ENCODE measurements at places on chromosomes 3 and 15.

- no peak for DNase-seq
Measured at GRCh38 chr3:183626877-183627594, 8.4 kb upstream of the KLHL24 start.

DNA sequence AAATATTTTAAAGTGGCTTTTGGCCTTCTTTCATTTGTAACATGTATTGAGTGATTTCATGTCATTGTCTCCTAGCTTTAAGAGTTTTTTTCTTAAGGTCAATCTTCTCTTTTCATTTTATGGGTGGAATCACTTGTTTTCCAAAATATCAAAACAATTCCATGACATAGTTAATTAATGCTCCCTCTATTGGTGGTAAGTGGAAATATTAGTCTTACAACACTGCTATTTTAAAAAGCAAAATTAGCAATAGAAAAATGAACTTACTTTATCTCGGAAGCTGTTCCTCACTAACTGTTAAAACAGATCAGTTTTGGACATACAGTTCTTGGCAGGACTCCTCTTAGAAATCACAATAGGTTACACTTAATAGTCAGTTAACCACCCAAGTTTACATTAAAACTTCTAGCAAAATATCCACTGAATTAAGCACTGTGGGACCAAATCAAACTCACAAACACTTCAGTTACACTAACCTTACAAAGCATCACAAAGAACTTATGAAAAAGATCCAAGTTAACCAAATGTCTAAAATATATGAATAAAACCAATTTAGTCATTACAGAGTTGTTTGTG, 42.4 kb downstream of the TIGIT start:
- no peak for DNase-seq

DNA sequence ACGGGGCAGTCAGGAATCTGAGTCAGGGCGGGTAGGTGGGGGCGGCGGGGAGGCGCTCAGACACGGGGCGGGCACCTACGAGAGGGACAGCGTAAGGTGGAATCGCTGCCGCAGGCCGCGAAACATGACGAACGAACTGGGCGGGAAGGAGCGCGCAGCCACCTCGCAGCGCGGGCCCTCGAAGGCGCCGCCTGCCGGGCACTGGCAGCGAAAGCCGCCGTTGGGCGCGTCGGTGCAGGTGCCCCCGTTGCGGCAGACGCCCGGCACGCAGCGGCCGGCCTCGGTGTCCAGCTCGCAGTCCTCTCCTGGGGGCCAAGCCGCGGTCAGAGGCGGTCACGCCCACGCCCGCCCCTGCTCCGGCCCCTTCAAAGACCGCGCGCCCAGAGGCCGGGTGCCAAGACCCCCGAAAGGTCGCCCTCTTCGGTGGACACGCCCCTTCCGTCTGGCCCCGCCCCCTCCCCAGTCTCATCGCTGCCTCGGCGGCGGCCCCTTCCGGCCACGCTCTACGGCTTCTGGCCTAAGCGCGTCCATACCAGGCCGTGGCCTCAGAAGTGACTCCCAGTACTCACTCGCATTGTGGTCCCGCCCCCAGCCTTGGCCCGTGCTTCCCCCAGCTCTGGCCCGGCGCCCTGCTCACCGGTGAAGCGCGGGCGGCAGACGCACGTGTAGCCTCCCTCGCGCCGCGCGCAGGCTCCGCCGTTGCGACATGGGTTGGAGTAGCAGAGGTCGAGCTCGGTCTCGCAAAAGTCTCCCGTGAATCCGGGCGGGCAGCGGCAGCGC, 6.4 kb downstream of the CELSR3 start:
- peak; percentile 88 for DNase-seq

- DNase-seq, result no peak
Measured at GRCh38 chr3:45565342-45565741, 29.2 kb upstream of the LIMD1 start.

DNA sequence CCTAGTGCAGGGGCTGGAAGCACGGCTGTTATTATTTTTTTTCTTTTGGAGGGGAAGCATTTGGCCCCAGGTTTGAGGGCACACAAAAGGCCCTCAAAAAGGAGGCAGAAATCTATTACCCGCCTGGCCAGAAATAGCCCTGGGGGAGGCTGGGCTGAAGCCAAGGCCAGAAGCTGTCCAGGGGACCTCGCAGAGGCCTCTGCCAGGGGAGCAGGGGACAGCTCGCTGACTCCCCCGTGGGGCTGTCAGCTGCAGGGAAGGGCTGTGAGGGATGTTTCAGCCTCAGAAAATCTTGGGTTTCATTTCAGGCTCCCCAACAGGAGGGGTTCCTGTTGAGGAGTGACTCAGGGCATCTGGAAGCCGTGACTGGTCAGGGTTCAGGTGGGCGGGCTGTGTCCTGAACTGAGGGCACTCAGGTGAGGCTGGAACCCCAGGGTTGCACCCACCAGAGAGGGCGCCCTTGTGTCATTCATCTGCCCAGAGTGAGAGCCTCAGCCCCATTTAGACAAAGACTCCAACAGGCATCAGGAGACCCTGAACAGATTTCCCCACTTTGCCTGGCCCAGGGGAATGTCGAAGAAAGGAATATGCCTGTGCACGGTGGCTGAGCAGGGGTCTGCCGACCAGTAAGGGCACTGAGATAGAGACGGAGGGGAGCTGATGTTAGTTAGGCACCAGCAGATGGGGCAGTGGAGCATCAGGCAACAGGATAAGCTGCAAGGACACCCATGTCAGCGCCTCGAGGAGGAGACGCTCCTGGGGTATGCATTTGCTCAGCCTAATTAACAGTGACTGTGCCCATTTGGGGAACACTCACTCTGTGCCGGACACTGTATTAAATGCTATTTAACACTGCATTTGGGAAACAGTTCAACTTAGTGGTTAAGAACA, 43.5 kb upstream of the SLC6A11 start:
- DNase-seq, result no peak

DNA sequence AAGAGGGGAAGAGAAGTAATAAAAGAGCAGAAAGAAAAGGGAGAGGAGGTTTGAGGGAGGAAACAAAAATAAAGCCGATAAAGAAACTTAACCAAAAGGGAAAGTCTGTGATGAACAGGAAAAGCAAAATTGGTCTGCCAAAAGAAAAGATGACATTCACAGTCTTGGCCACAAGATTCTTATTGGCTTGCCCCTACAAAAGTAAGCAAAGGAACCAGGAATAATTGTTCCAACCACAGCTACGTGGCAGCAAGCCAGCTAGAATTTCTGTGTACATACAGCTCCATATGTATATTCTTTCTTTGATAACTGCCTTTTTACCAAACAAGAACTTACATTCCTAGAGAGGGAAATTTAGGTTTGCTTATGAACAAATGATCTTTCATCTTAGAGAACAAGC, 79.6 kb downstream of the MLH1 start:
- no peak for DNase-seq

DNA sequence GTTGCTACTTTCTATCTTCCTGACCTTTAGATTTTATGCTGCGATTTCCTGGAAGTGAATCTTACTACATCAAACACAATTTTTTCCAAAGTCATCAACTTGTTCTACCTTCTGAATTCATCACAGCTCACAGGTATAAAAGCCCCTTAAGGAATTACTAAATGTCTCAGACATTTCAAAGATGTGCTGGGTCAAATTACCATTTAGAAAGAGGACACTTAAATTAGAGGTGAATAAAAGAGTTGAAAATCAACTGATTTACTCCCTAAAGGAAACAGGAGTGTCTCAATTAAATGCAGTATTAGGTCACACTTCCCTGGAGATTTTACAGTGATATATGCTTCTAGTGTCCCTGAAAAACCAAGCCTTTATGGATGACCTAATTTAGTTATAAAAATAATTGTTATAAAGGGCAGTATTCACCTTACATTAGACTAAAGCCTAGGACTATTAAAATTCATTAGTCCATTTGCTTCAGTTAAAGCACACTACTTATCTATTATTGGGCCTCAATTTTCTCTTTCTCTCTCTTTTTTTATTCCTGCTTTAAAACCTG, 128.8 kb downstream of the GMNC start:
- DNase-seq, result no peak

DNA sequence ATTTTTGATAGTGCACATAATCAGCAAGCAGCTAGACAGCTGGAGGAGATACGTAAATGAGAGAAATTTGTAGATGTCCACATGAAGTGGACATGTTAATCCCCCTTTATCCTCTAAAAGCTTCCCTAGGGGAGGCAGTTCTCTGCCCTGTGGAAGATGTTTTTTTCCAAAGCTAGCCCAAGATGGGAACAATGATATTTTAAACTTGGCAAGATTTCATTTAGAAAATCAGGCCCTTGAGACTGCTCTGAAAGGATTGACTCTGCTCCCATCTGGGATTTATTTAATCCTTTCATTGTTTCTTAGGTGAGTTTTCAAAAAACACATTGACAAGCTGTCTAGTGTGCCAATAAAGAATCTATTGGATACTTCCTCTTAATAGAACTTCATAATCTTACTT, 92.0 kb downstream of the SYNPR start:
- no peak for DNase-seq

- DNase-seq, result no peak
Measured at GRCh38 chr3:66795365-66795764, 202.7 kb upstream of the KBTBD8 start.

DNA sequence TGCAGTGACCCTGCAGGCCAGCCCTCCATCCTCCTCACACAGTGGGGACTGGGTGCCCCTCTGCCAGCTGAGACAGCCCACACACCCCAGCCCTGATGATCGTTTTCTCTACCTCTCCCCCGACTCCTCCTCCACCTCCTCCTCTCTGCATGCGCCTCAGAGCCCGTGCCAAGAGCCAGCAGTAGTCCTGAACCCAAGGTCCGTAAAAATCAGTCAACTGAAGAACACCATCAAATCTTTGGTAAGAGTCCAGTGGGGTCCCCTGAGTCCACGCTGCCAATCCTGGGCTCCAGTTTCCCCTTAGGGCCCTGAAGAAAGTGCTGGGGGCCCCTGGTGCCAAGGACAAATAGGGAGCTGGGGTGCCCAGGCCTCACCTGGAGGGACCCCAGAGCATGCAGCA, 109.3 kb upstream of the FAN1 start:
- DNase-seq, result no peak

- no peak for DNase-seq
Measured at GRCh38 chr3:177591379-177591778, 394.1 kb upstream of the TBL1XR1 start.

GRCh38 chr3:112653209-112653871, 12.4 kb upstream of the CCDC80 start:
- DNase-seq, result no peak

- no peak for DNase-seq
Measured at GRCh38 chr3:197748597-197749314, 927 bp upstream of the FYTTD1 start.

DNA sequence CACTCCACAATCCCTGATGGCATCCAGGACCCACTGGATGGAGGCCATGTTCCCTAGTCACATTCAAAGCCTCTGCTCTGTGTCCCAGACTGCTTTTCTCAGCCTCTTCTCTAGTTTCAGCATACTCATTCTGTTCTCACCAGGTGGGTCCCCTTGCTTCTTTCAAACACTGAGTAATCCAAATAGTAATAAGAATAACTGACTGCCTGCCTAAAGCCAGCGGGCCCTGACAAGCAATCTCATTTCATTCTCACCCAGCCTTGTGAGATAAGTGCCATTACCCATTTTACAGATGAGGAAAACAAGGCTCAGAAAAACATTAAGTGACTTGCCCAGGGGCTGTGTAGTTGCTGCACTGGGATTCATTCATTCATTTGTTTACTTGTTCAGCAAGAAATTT, 25.4 kb downstream of the MAPKAPK3 start:
- DNase-seq, result no peak

DNA sequence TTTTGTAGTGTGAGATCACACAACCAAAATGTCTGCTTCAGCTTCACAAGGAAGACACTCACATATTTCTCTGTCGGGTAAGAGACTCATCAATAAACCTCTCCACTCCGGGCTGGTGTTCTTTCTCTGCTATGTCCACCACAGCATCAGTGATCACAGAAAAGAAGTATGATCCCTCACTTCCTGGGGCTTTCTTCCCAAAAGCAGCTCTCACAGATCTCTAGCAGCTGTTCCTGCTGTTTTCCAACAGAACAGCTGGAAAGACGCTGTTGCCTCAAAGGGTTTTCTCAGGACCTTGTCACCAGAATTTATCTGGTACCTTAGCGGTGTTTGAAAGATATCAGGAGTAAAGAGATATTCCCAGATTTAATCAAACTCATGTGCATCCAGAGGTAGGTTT, 46.4 kb downstream of the GATM start:
- no peak for DNase-seq

DNA sequence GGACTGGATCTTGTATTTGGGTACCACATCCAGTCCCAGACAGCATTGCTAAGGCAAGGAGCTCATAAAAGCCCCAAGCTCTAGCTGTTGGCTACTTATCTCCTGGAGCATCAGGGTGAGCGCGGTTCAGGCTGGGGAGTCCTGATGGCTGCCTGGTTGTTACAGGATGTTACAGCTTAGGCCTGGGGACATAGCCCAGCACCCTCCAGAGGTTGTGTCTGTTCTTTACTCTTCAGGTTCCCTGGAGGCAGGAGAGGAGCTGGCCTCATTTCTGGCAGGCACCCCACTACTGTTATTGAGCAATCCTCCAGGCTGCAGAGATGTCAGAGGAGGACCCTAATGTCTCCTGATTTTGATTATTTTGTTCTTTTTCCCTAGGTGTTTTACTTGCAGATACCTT, 26.6 kb downstream of the APBA2 start:
- DNase-seq, result no peak

DNA sequence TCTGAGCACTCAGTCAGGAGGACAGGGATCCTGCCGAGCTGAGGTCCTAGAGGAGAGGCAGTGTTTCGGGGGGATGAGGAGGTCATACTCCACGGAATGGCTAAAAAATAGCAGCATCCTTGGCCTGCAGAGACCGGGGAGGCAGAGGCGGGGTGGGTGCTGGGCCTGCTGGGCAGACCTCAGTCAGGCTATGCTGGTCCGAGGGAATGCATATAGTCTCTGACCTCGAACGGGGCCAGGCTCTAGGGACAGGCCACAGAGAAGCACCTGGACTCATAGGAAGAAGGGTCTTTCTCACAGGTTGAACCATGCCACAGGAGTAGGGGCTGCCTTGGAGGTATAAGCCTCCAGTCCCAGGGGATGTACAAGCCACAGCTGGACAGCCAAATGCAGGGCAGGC, 14.0 kb upstream of the SKIC8 start:
- no peak for DNase-seq

- no peak for DNase-seq
Measured at GRCh38 chr3:185297867-185298266, 44.0 kb upstream of the EHHADH start.

- no peak for DNase-seq
Measured at GRCh38 chr3:149414557-149415231, 37.2 kb upstream of the TM4SF1 start.

- no peak for DNase-seq
Measured at GRCh38 chr15:51074926-51075325, 19.8 kb downstream of the TNFAIP8L3 start.

- no peak for DNase-seq
Measured at GRCh38 chr3:126550488-126551051, 8.2 kb downstream of the C3orf22 start.

DNA sequence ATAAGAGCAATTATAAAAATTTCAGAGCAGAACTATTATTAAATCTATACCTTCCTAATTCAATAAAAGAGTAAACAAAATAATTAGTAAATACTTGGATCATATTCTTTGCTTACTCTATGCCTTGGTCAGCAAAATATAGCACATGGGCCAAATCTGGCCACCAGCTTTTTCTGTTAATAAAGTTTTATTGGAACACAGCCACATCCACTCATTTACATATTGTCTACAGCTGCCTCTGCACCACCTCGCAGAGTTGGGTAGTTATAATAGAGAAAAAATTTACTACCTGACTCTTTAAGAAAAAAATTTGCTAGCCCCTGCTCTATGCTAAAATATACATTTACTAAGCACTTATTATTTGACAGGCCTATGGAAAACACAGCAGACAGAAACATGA, 32.2 kb upstream of the GANC start:
- DNase-seq, result no peak

GRCh38 chr3:157500232-157500631, 3.0 kb downstream of the VEPH1 start:
- DNase-seq, result no peak

All from CD4-positive, alpha-beta T cell (primary cell).